NCI-H748 treated with DMSO at 0.1 percent for 48 hours (cell line): ENCODE measurements at places on chromosomes 7 and 10.

DNA sequence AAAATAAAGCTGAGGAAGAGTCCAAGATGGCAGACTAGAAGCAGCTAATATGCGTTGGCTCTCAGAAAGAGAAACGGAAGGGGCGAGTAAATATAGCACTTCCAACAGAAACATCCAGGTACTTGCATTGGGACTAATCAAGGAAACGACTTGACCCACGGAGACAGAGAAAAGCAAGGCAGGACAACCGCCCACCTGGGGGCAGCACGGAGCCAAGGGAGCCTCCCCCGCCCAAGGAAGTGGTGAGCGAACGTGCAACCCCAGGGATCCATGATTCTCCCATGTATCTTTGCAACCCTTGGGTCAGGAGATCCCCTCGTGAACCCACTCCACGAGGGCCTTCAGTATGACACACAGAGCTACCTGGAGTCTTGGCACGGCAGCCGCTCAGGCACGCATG lies 45.4 kb upstream of the GRM3 start:
- no peak for DNase-seq

- no peak for DNase-seq
Observed at GRCh38 chr7:130008941-130009847, 42.0 kb downstream of the ZC3HC1 start.

DNA sequence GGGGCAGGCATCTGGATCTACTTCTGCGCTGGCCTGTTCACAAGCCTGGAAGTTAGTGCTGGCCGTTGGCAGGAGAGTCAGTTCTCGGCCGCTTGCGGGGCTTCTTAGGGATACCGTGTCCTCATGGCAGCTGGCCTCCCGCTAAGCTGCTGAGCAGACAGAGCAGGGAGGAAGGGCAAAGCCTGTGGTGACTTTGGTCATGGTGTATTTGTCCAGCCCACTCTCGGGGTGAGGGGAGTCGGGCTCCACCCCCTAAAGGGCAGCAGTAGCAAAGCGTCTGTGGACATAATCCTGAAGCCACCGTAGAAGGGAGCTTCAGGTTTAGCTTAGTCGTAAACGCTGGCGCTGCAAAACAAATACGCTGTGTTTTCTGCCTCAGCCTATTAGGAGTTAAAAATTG lies 12.2 kb downstream of the UBE3C start:
- DNase-seq, result no peak

DNA sequence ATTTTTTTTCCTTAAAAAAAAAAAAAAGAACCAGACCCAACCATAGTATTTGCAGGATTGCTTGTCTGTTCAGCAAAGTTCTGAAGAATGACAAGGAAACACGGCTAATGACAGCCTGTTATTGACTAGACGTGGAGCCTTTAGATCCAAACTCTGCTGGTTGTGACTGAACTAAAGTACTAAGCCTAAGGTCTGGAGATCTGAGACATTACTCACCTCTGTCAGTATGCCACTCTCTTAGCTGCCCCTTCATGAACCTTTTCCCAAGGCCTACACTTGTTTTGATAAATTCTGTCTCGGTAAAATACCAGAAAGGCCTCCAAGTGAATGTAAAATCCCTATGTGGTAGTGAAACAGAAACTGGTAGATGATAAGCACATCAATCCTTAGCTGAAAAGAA lies 101.0 kb downstream of the CABCOCO1 start:
- DNase-seq, result no peak

- DNase-seq, result no peak
Observed at GRCh38 chr7:139124084-139124914, 14.8 kb upstream of the ZC3HAV1 start.

DNA sequence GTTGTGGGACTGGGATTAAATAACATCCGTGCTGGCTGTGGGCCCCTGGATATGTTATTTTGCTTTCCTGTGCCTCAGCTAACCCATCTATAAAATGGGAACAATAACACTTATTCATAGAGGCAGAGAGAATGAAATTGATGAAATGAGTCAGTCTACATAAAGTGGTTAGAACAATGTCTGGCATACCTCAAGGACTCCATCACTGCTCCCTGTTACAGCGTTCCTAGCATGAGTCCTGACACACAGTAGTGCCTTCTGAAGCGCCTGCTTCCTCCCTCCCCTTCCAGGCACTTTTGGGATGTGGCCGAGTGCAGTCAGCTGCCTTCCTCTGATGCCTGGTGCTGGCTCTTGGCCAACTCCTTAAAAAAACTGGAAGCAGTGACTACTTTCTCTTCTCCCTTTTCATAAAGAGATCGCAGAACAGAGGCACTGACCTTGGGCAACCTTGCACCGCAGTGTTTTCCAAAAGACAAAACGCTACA lies 108.4 kb upstream of the ZMIZ1 start:
- no peak for DNase-seq

- DNase-seq, result no peak
Observed at GRCh38 chr7:116271963-116272886, 61.9 kb downstream of the TES start.

DNA sequence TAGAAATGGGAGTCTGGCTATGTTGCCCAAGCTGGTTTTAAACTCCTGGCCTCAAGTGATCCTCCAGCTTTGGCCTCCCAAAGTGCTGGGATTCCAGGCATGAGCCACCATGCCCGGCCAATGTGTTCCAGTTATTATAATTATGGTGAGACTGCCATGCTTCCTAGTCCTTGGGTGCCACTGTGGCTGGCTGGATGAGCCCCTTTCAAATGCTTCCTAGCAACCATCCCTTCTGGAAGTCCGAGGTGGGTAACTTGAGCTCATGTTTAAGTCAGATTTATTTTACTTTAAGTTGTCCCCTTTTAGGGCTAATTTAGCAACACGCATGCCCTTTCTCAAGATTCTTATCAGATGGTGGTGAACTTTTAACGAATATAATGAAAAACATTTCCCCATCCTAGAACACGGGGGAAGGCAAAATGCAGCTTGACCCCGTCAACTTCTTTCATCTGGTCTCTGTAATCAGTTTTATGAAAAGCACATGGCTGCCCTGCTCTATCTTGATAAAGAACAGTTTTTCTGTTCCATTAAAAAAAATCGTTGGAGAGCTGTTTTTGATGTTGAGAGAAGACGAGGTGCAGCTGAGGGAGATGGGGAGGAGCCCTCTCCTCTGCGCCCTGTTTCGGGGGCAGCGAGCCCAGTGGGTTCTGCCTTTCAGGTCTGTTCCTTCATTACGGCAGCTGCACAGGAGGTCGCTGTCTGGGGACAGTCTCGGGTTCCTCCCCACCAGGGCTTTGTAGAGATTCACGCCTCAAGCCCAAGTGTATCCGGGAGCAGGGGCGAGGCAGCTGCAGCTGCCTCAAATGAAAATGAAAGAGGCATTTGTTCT lies 61.0 kb upstream of the MKI67 start:
- DNase-seq, result no peak

GRCh38 chr10:69377933-69378332 lies 38.8 kb downstream of the TACR2 start:
- DNase-seq, result no peak

DNA sequence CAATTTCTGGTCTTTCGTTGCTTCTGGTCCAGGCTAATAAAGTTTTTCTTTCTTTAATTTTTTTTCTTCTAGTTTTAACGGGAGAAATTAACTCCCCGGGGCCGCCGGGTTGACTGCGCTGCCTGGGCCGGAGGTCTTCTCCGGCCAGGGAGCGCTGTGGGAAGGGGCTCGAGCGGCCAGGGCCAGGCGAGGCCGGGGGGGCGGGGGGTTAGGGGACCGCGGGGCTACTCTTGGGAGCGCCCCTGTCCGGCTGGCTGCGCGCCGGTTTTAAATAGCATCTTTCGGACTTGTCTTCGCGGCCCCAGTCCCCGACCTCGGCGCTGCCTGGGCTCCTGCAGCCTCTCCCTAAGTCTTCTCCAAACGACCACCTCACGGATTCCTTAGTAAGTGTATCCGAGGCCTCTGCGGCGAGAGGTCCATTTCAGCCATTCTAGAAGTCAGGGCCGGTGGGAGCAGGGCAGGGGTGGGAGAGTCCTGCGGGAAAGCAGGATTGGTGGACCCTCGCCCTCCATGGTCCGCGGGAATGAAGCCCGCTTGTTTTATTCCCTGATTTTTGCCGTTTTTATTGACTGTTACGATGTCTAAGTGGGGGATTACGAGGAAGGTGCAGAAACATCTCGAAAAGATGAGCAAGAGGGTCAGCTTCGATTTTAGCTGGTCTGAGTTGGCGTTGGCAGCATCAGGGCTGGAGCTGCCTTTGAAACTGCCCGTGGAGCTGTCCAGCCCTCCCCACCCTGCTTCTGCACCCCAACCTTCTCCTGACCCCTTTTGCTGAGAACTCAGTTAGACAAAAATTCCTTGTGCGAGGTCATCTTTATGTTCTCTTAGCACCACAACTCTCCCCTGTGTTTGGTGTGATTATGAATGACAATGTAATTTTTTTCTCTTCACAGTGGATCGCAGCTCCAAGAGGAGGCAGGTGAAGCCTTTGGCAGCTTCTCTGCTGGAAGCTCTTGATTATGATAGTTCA lies 555 bp downstream of the PHF14 start:
- DNase-seq, result peak; percentile 65
